ENCODE measurements at places on chromosomes 1 and 21. TPM values are rescaled to one million over a fixed set of nuclear protein-coding genes. Genes with fewer than 3 reads are reported as not detected.

TMPRSS15 gene
- not detected for total RNA-seq

GRCh38 chr1:57874418-57874877, 450.6 kb upstream of the DAB1 start:
- no peak for DNase-seq

- DNase-seq: no peak
These were observed 663.7 kb downstream of the PTPRC start for GRCh38 chr1:199302554-199302953.

- no peak for DNase-seq
These were observed 30.6 kb upstream of the LCE5A start for GRCh38 chr1:152479792-152480595.

- no peak for DNase-seq
These were observed 34.6 kb downstream of the TMEM63A start for GRCh38 chr1:225847610-225848009.

GRCh38 chr1:74610961-74611360, 62.6 kb downstream of the ERICH3 start:
- DNase-seq: no peak

GIPC2 gene
- total RNA-seq: 2.6 TPM

GRCh38 chr1:224212618-224213061, 29.6 kb downstream of the DEGS1 start:
- DNase-seq: no peak

GRCh38 chr1:34100332-34100731, 64.7 kb downstream of the CSMD2 start:
- DNase-seq: no peak

RGS13 gene
- total RNA-seq: 0.33 TPM

NR1I3 gene
- total RNA-seq: not detected

COL16A1 gene
- 55.2 TPM for total RNA-seq

Data from breast epithelium (tissue), 4 donors.